ENCODE measurements at places on chromosomes 1 and 21. TPM values are rescaled to one million over a fixed set of nuclear protein-coding genes. Genes with fewer than 3 reads are reported as not detected.

SPRR3 gene
- total RNA-seq, result not detected

FCGR3A gene
- not detected for total RNA-seq

CRYAA gene
- total RNA-seq, result not detected

HSF2BP gene
- total RNA-seq, result 0.53 TPM

MYBPH gene
- not detected for total RNA-seq

ATP1A2 gene
- total RNA-seq, result not detected

FMO3 gene
- total RNA-seq, result 0.28 TPM

CCDC17 gene
- total RNA-seq, result 0.53 TPM

TPRG1L gene
- 31.9 TPM for total RNA-seq

JAM2 gene
- total RNA-seq, result 2.2 TPM

BSND gene
- not detected for total RNA-seq

MASP2 gene
- total RNA-seq, result 0.04 TPM

AMIGO1 gene
- 2.4 TPM for total RNA-seq

DNAJC6 gene
- 2.5 TPM for total RNA-seq

DNA sequence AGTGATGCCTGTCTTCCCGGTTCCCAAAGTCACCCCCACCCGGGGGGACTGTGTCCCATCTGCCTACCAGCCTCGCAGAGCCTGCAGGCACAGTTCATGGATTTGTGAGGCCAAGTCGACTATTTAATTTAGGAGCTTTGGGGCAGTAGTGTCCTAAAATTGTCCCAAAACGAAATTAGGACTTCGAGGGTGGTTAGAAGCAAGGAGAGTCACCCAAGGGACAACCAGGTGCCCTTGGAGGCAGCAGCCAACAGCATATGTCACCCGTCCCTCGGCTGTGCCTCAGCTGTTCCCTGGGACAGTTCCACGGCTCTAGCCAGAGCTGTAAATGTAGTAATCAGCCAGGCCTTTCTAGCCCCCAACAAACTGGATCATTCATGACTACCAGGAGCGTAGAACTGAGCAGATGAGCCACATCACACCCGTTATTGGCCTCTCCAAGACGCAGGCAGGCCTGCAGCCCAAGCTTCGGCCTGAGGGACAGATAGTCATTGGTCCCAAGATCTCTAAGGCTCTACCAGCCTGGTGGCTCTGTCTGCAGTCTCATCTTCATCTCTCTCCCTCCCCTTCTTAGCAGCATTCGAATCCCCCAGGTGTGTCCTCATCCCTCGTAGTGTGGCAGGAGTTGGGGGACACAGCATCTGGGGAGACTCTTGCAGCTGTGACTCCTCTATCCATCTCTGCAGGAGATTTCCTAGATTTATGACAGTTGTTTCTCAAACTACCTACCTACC, 2.9 kb downstream of the PAX7 start:
- DNase-seq, result no peak

- DNase-seq, result no peak
These were observed 49.9 kb upstream of the LAPTM5 start for GRCh38 chr1:30807318-30808066.

DNA sequence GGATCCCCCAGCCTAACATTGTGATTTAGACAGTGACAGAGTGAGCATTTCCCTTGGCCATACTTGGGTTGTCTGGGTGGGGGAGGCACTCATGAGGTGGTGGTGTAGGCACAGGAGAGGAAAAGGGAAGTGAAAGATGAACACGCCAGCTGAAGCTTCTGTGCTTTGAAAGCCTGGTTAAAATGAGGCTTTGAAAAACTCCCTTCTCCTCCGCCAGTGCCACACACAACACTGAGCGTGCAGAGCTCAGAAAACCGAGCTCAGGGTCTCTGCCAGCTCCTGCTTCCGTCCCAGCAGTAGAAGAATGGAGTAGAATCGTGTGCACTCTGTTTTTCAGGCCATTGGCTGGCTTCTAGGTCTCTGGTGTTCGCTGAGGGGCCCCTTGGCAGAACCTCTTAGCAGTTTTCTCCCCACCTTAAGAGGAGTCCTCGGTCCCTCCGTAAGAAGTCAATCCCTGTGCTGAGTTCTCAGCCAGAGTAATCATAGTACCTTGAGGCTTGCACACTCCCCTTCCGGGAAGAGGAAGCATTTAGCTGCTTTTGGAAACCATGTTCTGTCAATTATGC, 12.9 kb downstream of the PLEKHM2 start:
- no peak for DNase-seq

GRCh38 chr1:61888808-61889207, 146.5 kb downstream of the PATJ start:
- no peak for DNase-seq

GRCh38 chr1:3061981-3062615, 6.9 kb upstream of the PRDM16 start:
- DNase-seq, result no peak

- DNase-seq, result no peak
These were observed 33.4 kb downstream of the ADAMTS5 start for GRCh38 chr21:26933448-26933847.

- no peak for DNase-seq
These were observed 156.0 kb downstream of the TGFB2 start for GRCh38 chr1:218501161-218501560.

GRCh38 chr1:84973498-84974334, 23.2 kb downstream of the MCOLN2 start:
- no peak for DNase-seq

GRCh38 chr1:207603777-207604176, 41.2 kb upstream of the CR1L start:
- no peak for DNase-seq

DNA sequence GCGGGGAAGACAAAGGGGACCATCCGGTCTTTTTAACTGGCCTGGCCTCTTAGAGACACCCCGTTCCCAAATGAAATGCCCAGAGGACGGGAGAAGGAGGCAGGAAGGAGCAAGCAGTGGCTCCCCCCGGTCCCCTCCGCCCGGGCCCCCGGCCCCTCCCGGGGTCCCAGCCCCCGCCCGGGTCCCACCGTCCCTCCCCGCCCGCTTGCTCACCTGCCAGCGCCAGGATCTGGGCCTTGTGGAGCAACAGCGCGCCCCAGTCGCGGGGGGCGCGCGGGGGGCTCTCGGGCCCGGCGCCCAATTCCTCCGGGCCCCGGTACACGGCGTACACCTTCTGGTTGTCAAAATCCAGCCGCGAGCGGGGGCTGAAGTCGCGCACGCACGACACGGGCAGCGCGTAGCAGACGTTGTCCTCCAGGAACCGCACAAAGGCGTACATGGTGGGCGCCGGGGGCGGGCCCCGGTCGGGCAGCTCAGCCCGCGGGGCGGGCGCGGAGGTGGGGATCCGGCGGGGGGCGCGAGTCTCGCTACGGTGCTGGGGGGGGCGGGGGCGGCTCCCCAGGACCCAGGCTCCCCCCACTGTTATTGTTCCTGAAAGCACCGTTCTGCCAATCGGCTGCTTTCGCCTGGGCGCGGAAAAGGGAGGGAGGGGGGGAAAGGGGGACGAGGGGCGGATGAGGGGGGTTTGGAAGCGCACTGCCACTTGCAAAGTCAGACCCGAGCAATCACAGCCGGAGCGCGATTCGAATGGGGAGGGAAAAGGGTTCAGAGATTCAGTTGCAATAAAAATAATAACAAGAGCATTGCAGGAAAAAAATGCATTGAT, at the start of gene BEND5:
BEND5 (minus strand) TSS at position 499 of the 826 bp plus-strand sequence; CDS start at position 439, 60 bp downstream.
- no peak for DNase-seq

DNA sequence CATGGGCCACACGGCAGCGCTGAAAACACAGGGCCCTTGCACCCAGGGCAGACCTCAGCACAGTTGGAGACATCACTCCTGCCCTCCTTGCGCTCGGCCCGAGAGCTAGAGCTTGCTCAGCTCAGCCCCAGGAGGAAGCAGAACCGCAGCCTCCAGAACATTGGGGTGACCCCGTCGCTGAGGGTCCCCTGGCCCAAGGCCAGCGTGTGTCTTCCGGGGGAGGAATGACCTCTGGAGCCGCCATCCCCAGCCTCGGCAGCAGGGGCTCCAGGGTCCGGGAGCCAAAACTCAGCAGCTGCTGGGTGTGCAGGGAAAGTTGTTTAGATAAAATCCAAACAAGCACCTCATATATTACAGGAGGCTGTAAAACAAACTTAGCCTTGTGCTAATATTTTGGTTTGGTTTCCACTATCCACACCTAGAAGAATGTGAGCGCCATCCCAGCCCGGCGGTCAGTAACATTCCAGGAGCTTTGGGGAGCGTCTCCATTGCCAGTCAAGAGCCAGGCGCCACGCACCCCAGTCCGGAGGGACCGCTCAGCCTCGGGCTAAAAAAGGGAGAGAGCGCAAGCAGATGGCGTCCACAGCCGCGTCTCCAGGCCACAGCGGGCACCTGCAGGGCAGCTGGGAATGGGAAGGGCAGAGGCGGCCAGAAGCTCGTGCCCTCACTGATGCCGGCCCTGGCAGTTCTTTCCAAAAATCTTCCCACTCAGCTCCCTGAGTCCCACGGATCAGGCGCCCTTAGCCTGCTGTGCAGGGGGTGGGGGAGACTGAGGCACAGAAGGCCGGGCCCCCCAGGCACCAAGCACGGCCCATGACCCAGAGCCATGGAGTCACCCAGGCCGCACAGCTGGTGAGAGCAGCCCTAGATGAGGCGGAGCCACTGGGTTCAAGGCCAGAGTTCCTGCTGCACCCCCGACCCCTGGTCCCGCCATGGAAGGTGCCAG, 52.0 kb downstream of the SLX9 start:
- DNase-seq, result no peak

GRCh38 chr1:74395571-74395970, 116.8 kb downstream of the LRRC53 start:
- DNase-seq, result no peak

DNA sequence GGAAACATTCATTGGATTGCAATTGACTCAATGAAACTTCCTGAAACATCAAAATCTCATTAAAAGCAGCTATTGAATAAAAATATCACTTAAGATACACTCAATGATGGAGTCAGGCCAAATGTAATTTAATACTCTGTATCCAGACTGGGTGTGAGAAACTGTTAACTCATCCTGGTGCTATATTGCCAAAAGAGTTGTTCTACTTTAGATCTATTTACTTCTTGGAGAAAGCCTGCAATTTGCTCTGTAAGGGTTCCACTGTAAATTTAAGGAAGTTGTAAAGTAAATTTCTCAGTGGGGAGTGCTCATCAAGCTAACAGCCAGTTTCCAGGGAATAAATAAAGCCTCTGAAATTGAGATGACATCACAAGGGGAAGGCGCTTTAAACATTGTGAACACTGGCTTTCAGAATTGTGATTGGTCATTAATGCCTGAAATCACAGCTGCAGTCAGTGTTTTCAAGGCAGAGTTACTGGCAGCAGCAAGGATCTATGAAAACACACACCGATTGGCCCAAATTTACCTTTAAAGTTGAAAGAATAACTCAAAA, 91.4 kb downstream of the OLFM3 start:
- no peak for DNase-seq

- no peak for DNase-seq
These were observed 3.7 kb upstream of the ID3 start for GRCh38 chr1:23563003-23563402.

DNA sequence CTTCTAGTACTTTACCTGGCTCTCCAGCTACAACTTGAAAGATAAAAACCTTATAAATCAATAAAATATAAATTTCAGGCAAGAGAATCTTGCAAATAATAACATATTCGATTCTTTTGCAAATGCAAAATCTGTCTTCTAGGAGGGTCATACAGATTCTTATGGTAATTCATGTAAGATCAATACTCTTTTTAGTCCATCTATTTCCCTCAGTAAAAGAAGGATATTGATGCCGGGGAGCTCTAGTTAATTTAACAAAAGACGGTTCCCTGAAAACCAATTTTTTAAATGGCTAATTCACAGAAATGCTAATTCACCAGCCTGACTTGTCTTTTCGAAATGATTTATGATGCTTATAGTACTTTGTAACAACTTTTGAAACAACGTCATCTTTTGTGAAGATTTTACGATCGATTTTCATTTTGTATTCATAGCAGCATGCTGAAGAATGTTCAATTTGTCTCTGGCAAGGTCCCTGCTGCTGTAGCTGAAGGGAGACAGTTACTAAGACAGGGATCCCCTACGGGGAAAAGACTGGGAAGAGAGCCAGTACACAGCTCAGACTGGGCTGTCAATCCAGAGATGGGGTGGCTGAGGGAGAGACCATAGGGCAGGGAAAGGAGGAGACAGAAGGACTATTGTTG, 90.6 kb upstream of the SPAG17 start:
- no peak for DNase-seq

- no peak for DNase-seq
These were observed at the start of gene CRB1 for GRCh38 chr1:197268012-197268411. Gene CRB1, plus strand, starts transcription at chr1:197268252. Its CDS starts 161 bp downstream, at chr1:197268413.

- DNase-seq, result no peak
These were observed 100.7 kb upstream of the TSPAN2 start for GRCh38 chr1:115189814-115190539.

DNA sequence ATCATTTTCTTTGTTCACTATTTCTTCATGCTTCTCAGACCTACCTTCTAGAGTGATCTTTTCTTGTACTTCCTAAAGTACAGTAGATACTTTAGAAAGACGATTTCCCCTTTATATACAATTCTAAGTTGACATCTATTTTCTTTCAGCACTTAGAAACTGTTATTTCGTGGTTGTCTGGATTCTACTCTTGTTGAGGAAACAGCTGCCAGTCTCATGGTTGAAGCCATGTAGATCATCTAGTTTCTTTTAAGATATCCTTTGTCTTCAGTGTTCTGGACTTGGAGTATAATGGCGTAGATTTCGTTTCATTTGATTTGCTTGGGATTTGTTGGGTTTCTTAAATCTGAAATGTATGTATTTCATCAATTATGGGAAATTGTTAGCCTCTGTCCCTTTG, 67.6 kb downstream of the PKN2 start:
- no peak for DNase-seq

DNA sequence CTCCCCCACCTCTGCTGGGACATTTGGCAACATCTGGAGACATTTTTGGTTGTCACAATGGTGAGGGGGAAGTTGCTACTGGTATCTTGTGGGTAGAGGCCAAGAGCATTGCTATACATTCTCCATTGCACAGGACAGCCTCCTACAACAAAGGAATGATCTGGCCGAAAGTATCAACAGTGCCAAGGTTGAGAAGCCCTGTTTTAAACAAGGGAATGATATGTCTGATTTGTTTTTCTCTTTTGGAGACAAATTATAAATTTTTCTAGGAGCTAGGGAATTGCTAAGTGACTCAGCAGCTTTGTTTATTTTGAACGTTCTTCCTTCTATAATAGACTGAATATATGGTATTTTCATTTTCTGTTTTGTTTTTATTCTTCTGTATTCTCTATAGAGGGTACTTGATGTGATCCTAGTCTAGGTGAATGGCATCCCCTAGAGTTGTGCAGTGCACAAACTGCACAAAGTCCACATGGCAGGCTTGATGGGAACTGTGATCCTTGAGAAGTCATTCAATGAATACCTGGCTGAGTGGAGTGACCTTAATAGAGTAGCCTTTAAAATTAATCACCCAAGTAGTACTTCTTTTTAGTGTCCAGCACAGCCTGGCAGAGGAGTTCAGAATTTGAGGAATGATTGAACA, 288.6 kb upstream of the USP24 start:
- no peak for DNase-seq

GRCh38 chr21:16124378-16125138, 394.8 kb downstream of the USP25 start:
- DNase-seq, result peak; percentile 39

DNA sequence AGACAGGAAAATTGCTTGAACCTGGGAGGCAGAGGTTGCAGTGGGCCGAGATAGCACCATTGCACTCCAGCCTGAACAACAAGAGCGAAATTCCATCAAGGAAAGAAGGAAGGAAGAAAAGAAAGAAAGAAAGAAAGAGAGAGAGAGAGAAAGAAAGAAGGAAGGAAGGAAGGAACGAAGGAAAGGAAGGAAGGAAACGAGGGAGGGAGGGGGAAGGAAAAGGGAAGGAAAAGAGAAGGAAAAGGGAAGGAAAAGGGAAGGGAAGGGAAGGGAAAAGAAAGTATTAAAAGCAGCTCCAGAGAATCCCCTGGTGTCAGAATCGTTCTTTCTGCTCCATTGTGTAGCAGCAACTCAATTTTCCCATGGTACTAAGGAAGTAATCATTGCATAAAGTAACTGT, 19.2 kb upstream of the ZSWIM5 start:
- DNase-seq, result no peak

- DNase-seq, result no peak
These were observed 47.3 kb downstream of the EIF4G3 start for GRCh38 chr1:21129407-21129806.
